Stimulated activated CD4-positive, alpha-beta T cell treated with anti-CD3 and anti-CD28 coated beads, Interleukin-15, amount 100 ng/mL, for 24 hours (primary cell): ENCODE measurements at places on chromosomes 2 and 18.

DNA sequence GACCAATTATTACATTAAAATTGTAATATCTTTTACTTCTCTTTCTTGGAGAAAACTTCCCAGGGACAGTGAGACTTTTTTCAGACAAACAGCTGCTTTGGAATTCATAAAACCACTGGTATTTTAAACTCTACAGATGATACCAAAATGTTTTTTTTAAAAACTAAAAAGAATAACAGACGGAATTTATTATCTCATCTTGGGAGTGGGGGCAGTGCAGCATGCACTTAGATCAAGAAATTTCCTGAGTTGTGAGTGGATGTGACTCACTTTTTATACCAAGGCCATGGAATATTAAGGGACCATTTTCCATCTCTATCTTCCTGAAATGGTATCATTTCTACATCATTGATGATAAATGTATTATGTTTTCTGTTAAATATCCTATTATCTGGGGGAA, 422.8 kb upstream of the HNRNPA3 start:
- DNase-seq: no peak

GRCh38 chr18:74645679-74646078, 48.0 kb downstream of the ZNF407 start:
- no peak for DNase-seq

DNA sequence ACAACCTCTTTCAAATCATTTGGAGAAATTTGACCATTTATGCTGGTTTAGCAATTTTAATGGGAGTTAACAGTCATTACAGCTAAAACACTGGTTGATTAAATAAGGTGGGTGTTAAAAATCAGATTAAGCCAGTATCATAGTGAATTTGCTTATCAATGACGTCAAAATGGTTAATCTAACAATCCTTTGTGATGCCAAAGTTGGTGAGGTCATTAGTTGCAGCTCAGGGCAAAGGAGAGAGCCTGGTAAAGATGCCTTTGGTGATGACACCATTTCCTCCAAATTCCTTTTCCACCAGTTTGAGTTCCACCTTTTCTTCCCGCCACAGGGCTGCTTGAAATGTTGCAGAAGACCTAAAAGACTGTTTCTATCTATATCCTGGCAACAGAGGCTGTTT, 757.1 kb upstream of the PIK3C3 start:
- no peak for DNase-seq

DNA sequence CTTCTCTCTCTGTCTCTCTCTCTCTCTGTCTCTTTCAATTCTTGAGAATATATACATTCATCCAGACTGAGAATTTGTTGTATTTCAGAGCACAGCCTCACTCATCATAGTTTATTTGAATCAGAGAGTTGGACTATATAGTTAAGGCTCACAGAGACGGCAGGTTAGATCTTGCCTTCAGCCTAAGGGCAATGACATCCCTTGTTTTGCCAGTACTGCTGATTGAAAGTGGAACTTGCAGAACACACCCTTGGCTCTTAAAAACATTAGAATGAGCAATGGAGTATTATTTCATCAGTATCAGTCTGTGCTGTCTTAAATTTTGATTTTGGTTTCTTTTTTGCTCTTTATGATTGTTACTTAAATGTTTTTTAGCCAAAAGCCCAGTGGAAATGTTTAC, 62.0 kb upstream of the DSG1 start:
- no peak for DNase-seq

DNA sequence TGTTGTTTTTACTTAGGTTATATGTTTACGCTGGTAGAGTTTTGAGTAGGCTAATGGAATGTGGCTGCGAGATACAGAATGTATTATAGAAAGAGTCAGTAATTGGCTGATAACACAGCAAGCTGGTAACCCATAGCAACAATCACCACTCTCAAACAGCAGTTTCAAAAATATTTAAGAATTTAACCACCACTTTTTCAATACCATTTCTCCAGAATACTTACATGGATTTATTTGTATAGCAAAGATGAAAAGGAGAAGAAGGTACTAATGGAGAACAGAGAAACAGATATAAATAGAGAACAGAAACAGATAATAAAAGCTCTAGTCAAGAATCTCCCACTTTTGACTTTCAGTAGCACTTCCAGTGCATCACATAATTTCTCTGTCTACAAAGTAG, 188.3 kb upstream of the SLC39A10 start:
- no peak for DNase-seq

GRCh38 chr18:3985664-3986063, 469.4 kb downstream of the DLGAP1 start:
- no peak for DNase-seq

DNA sequence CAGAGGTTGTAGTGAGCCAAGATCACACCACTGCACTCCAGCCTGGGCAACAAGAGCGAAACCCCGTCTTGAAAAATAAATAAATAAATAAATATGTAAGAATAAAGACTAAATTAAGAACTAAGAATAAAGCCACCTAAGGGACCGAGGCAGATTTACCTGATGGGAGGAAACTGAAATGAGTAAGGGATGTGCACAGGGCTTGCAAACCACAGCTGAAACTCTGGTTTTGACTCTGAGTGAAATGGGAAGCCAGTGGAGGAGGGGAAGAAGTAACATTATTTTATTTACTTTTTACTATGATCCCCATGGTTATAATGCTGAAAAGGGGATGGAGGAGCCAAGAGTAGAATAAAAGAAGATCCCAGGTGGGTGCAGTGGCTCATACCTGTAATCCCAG, 107.3 kb downstream of the CABYR start:
- DNase-seq: no peak

- no peak for DNase-seq
These were observed 10.9 kb downstream of the SERPINB12 start for GRCh38 chr18:63553081-63553480.

- peak; percentile 48 for DNase-seq
These were observed 367 bp downstream of the TGFA start for GRCh38 chr2:70553334-70553583.

GRCh38 chr18:48545757-48546321, 7.0 kb downstream of the CTIF start:
- no peak for DNase-seq

DNA sequence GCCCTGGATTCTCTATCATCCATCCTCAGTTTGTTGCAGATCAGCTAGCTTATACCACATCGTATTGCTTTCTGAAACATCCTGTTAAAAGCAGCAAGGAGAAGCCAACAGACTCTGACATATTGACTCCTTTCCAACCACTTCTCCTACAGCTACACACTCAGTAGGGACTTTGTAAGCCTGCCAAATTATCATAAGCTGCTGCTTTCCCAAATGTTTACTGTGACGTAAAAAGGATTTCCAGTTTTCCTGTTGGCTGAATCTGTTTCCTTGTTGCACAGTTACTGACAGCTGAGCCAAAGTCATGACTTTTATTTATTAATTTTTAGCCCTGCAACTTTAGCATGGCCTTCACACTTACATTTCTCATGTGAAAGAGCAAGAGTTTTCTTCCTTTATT, 294.3 kb downstream of the KCNJ3 start:
- DNase-seq: no peak

DNA sequence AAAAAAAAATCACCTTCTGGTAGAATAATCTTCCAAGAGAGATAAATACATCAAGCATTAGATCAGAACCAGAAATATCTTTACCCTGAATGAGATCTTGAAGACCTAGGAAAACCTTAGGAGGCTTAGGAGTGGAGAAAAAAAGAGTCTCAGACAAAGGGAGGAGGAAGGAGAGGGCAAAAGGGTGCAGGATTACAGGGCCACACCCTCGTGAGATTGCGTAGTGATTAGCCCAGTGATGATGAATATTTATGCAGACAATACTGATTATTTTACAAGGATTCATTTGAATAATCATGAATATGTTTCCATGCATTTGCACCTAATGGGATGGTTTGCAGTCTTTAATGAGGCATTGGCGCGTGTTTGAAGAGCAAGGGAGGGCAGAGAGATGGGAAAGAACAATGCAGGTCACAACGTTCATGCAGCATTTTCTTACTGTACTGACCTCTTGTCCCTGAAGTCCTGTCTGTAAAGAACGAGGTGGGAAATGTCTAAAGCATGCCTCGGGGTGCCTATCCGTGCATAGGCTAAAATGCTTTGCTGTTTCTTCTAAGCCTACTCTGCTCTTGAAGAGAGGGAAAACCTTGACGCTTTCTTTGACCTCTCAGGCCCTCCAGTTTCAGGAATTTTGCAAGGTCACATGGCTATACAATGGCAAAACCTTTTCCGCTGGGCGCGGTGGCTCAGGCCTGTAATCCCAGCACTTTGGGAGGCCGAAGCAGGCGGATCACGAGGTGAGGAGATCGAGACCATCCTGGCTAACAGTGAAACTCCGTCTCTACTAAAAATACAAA, 18.6 kb upstream of the ZNF532 start:
- DNase-seq: no peak

DNA sequence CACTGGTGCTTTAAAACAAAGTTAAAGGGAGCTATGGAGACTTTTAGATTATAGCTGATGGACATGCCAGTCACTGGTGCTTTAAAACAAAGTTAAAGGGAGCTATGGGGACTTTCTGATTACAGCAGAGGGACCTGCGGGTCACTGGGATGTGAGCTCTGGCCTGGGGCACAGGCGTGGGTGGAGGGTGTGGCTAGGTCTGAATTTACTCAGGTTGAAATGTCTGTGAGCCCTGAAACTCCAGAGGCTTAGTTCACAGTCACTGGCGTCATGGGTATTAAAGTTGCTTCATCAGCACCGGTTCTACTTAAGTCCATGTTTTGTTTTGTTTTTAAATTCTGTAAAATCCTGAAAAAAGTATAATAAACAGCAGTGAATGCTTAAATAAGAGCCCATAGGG, 49.0 kb upstream of the TMEM18 start:
- DNase-seq: no peak

DNA sequence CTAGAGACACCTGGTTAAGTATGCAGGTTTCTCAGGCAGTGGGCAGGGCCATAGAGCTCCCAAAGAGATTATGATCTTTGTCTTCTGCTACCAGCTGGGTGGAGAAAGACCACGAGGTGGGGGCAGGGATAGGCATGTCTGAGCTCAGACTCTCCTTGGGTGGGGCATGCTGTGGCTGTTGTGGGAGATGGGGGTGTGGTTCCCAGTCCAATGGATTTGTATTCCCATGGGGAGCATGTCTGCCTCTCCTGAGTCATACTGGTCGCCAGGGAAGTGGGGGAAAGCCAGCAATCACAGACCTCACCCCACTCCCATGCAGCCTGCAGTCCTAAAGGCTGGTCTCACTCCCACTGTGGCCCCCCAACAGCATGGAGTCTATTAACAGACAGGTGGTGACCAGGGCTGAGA, 31.4 kb upstream of the RHOB start:
- DNase-seq: no peak

DNA sequence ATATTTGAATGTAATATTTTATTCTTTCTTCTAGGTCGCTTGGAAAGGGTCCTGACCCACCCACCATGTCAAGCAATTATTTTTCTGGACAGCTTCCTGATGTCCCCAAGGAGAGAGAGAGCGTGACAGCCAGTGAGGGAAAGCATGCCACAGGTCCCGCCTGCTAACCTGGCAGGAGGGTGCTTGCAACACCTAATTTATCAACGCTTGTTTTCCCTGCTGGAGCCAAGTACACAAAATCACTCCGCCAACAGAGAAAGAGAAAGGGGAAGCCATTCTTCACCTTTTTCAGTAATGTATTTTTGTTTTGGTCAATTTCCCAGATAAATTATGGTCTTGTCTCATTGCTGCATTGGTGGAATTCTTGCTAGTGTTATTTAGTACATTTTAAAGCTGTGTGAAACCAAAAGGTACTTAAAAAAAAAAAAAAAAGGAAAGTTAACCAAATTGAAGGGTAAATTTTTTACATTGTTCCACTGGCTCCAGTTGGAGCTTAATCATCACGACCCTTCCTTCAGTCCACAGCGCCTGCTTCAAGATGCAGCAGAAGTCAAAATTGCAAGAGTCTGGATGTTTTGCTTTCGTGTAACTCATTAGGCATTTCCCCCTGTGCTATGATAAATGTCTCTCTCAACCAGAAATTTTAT, 88.5 kb upstream of the COPS8 start:
- DNase-seq: no peak

- no peak for DNase-seq
These were observed 30.6 kb upstream of the AP1S3 start for GRCh38 chr2:223868005-223868404.

GRCh38 chr2:46647041-46647440, 167.7 kb downstream of the TMEM247 start:
- DNase-seq: no peak

GRCh38 chr2:138084206-138084605, 119.9 kb downstream of the HNMT start:
- DNase-seq: no peak

DNA sequence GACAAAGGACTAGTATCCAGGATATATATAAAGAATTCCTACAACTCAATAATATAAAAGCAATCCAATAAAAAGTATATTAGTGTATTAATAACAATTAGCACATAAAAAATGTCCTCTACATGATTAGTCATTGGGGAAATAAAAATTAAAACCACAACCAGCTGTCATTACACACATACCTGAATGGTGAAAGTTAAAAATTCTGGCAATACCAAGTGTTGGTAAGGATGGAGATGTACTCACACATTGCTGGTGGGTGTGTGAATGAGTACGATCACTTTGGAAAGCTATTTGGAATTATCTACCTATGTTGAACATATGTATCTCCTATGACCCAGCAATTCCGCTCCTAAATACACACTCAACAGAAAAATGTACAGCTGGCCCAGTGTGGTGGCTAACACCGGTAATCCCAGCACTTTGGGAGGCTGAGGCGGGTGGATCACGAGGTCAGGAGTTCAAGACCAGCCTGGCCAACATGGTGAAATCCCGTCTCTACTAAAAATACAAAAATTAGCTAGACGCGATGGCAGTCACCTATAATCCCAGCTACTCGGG, 14.3 kb upstream of the NOL10 start:
- no peak for DNase-seq

DNA sequence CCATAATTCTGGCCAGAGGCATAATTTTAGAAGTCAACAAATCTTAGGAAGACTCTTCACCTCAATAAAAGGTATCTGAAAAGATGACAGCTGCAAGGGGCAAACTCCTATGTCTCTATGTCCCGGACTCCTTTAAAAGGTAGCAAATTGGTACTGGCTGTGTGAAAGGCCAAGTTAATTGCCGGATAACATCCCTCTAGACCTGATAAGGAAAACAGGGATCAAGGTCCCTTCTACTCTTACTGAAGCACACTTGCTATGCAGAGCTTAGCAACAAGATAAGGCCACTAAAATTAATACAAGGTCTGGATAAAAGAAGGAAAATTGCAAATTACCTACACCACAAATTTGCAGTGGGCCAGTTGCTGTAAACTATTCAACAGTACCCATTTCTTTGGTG, 141.0 kb upstream of the EPC2 start:
- no peak for DNase-seq

- no peak for DNase-seq
These were observed 103.1 kb downstream of the ZNF236 start for GRCh38 chr18:76925501-76925900.

DNA sequence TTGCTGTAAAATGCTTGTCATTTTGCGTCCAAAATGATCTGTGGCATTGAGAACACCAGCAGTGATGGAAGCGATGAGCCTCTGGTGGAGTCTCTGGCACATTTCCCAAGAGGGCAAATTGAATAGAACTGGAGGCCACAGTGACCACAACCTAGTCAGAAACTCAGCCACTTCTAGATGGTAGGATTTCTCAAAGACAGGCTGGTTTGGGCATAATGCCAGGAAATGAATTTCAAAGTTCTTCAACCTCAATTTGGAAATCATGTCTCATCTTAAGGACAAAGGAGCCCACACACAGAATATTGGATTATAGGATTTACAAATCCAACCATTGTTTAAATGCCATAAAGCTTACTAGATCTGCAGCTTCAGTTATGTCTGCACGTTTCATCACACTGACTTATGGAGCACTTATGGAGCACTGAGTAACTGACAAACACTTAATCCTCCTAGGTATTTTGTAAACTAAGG, 132.1 kb downstream of the COL6A3 start:
- no peak for DNase-seq
